ENCODE measurements at places on chromosomes 1 and 21. TPM values are rescaled to one million over a fixed set of nuclear protein-coding genes. Genes with fewer than 3 reads are reported as not detected.
A peak's percentile ranks its signal among the peaks of the same experiment; 100 is the strongest.

Gene HSD17B7
- 24.6 TPM for total RNA-seq

Gene RPAP2
- total RNA-seq: 16.3 TPM

GRCh38 chr1:15384301-15384901, 25.3 kb upstream of the EFHD2 start:
- H3K4me1 ChIP-seq: no peaks in the 10 kb centered on the region
- H3K4me3 ChIP-seq: no peak overlapping the region
- H3K36me3 ChIP-seq: no peaks in the 10 kb centered on the region
- H3K27ac ChIP-seq: no peak overlapping the region
- H3K27me3 ChIP-seq: no peaks in the 10 kb centered on the region

DNA sequence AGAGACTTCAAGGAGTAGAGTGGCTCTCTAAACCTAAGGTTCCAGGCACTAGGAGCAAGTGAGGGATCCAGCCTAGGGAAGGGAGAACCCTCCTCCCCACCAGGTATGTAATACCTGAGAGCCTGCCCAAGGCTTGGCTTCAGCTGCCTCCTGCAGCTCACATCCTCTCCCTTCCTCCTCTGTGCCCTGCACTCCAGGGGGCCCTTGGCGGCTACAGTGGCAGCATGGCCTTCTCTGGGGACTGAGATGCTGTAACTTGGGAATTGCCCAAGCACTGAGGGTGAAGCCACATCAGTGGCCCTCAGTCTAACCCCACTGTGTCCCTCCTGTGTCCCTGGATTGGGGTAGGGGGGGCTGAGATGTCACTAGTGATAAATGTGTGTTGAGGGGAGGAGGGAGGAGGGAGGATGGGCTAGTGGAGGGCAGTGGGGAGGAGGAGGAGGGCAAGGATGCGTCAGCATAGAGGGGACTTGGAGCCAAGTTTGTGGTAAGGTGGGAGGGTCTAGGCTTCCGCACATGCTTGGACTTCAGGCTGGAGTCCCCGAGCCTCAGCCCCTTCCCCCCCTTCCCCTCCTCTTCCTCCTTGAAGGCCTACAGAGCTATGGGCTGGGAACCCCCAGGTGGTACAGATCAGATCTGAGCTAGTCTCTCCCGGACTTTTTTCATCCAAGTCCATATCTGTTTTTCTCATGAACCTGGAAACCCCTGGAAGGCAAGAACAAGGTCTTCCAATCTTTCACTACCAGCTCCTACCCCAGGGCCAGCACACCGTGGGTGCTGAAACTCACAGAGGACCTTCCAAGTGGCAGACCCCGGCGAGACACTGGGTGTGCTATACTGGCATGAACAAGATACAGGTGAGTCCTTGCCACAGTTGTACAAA, 17.5 kb downstream of the COL9A2 start:
- H3K27ac ChIP-seq: no peak overlapping the region
- H3K27me3 ChIP-seq: no peaks in the 10 kb centered on the region
- H3K4me1 ChIP-seq: no peaks in the 10 kb centered on the region
- no peaks in the 10 kb centered on the region for H3K36me3 ChIP-seq
- H3K4me3 ChIP-seq: no peak overlapping the region

- DNase-seq: no peak
- H3K4me3 ChIP-seq: no peak overlapping the region
- no peak overlapping the region for H3K27ac ChIP-seq
- no peaks in the 10 kb centered on the region for H3K4me1 ChIP-seq
Observed at GRCh38 chr1:210920716-210921694, 212.9 kb downstream of the KCNH1 start.

DNA sequence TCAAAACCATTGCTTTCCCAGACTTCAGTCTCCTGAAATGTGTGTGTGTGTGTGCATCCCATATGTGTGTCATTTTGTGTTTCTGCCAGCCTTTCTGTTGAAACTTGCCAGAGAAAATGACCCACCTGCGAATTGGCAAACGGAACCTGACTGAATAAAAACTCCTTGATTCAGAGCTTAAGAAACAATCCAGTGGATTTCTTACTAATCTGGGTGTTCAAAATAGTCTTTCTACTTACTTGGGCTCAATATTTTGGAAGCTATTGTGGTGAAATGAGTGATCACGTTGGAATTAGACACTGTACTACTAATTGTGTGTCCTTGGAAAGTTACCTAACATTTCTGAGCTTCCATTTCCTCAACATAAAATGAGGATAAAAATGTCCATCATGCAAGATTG, 138.9 kb upstream of the ERG start:
- no peak for DNase-seq
- no peaks in the 10 kb centered on the region for H3K4me1 ChIP-seq
- no peak overlapping the region for H3K4me3 ChIP-seq
- H3K36me3 ChIP-seq: no peaks in the 10 kb centered on the region

- no peak overlapping the region for H3K27ac ChIP-seq
- DNase-seq: no peak
- H3K4me1 ChIP-seq: no peaks in the 10 kb centered on the region
- H3K36me3 ChIP-seq: no peaks in the 10 kb centered on the region
Observed at GRCh38 chr1:115969509-115969908, 6.8 kb upstream of the SLC22A15 start.

GRCh38 chr1:36595921-36596320, 113.2 kb upstream of the CSF3R start:
- peaks cover 17% of the 10 kb centered on the region for H3K27me3 ChIP-seq
- no peak overlapping the region for H3K4me3 ChIP-seq
- no peaks in the 10 kb centered on the region for H3K4me1 ChIP-seq

GRCh38 chr1:63774617-63775417, 1.0 kb downstream of the ROR1 start:
- peak overlapping the region; percentile 78 for H3K27ac ChIP-seq
- H3K4me3 ChIP-seq: peak overlapping the region; percentile 88
- H3K4me1 ChIP-seq: peaks cover 58% of the 10 kb centered on the region

- H3K4me3 ChIP-seq: no peak overlapping the region
- no peaks in the 10 kb centered on the region for H3K27me3 ChIP-seq
- no peaks in the 10 kb centered on the region for H3K36me3 ChIP-seq
- H3K4me1 ChIP-seq: no peaks in the 10 kb centered on the region
- no peak overlapping the region for H3K27ac ChIP-seq
Observed at GRCh38 chr1:30728832-30729638, 5.7 kb upstream of the MATN1 start.

Gene FAM163A
- total RNA-seq: not detected

DNA sequence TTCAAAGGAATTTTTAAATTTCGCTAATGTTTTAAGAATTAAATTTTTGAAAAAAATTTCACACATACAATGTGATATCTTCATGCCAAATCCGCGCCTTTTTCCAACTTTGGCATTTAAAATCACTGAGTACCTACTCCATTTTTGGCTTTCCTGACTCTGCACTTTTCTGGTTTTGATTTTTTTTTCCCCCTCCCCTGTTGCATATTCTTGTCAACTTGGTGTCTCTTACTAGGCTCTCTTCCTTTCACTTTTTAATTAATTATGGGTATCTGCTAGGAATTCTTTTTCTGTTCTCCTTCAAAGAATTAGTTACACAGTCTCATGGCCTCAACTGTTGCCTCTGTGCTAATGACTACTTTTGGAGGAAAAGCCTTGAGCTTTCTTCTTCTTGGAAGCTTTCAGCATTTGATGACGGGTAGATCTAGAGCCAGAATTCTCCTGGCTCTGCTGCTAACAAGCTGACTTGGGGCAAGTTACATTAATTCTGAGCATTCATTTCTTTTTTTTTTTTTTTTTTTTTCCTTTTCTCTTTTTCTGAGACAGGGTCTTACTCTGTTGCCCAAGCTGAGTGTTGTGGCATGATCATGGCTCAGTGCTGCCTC, 1.8 kb downstream of the AGL start:
- no peaks in the 10 kb centered on the region for H3K27me3 ChIP-seq
- H3K4me3 ChIP-seq: no peak overlapping the region
- no peak overlapping the region for H3K27ac ChIP-seq
- H3K36me3 ChIP-seq: peaks cover 4% of the 10 kb centered on the region
- DNase-seq: no peak

GRCh38 chr1:201266774-201267173, 16.5 kb upstream of the PKP1 start:
- peaks cover 4% of the 10 kb centered on the region for H3K27me3 ChIP-seq
- no peak overlapping the region for H3K4me3 ChIP-seq
- H3K27ac ChIP-seq: no peak overlapping the region
- H3K4me1 ChIP-seq: no peaks in the 10 kb centered on the region
- no peaks in the 10 kb centered on the region for H3K36me3 ChIP-seq

DNA sequence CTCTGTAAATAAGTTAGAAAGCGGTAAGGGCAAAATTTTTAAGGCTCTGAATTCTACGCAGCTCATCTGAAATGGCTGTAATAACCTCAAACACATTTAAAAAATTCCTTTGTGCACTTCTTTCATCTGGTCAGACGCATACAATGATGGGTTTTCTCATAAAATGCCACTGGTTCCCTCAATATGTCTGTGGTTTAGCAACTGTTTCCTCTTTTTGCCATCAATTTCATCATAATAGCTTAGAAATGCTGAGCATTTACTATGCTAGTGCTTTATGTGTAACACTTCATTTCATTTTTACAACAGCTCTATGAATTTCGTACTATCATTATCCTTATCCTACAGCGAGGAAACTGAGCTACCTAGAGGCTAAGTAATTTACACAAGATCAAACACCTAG, 35.3 kb upstream of the DMRTA2 start:
- H3K4me3 ChIP-seq: no peak overlapping the region
- no peaks in the 10 kb centered on the region for H3K27me3 ChIP-seq
- no peak for DNase-seq
- no peaks in the 10 kb centered on the region for H3K36me3 ChIP-seq

DNA sequence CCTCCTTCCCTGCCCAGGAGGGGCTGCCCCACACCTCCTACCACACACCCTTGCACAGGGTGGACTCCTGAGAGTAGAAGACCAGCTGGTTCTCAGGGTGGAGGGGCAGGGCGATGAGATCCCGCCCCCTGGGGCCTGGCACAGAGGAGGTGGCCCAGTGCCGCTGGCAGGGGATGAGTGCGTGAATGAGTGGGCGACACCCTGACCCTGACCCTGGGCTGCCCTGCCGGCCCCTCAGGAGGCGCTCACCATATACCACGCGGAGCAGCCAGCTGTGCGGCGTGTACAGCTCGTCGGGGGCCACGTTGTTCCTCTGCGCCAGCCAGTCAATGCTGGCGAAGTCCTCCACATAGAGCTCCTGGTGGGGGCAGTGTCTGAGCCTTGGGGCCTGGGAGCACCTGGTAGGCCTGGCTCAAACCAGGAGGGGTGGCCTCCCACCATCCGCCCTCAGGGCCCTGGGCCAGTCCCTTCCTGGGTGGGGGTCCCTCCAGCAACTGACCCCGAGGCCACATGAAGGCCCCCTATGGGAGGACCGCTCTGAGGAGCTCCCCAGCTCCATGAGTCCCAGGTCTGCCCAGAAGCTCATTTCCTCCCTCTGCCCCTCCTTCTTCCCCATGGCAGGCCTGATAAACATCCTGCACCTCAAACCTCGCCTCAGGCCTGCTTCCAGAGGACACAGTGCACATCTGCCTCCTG, 13.0 kb downstream of the LSS start:
- H3K4me3 ChIP-seq: no peak overlapping the region
- no peaks in the 10 kb centered on the region for H3K27me3 ChIP-seq
- H3K36me3 ChIP-seq: no peaks in the 10 kb centered on the region

Gene NUP210L
- total RNA-seq: 0.05 TPM

- no peaks in the 10 kb centered on the region for H3K27me3 ChIP-seq
- DNase-seq: no peak
- H3K36me3 ChIP-seq: no peaks in the 10 kb centered on the region
- no peak within 1 kb of the TSS for H3K4me3 ChIP-seq
- H3K4me1 ChIP-seq: peaks cover 4% of the 10 kb centered on the region
- no peak within 1 kb of the TSS for H3K27ac ChIP-seq
Observed at GRCh38 chr1:111503585-111504060, at the start of the genes ADORA3 and TMIGD3. Gene ADORA3 (minus strand): TSS chr1:111503633. CDS start chr1:111503354, 279 bp downstream. Gene TMIGD3 (minus strand): TSS chr1:111503633. CDS start chr1:111503354, 279 bp downstream.

DNA sequence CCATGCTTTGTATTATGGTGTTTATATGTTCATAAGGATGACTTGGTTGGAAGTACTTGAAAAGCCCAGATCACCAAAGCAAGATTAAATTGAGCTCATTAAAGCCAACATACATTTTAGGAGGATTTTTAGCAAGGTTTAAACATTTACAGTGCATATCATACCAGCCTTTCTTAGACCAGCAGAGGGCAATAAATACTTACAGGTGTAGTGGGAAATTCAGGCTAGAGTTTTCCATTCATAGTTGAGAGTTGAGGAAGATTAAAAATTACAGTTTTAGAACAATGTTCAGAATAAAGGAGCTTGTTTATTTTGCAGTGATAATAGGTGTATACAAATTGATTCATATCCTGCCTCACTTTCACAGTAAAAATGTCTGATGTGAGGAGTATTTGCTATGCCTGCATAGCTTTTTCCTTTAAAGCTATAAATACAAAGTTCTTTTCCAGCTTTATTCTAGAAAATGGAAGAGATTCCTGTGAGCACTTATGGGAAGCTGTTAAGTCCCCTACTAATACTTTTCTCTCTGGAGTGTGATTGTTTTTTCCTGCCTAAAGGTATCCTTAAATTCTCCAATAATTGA, 35.3 kb downstream of the DTL start:
- H3K27ac ChIP-seq: no peak overlapping the region
- DNase-seq: no peak
- H3K36me3 ChIP-seq: peaks cover 23% of the 10 kb centered on the region
- H3K27me3 ChIP-seq: no peaks in the 10 kb centered on the region

DNA sequence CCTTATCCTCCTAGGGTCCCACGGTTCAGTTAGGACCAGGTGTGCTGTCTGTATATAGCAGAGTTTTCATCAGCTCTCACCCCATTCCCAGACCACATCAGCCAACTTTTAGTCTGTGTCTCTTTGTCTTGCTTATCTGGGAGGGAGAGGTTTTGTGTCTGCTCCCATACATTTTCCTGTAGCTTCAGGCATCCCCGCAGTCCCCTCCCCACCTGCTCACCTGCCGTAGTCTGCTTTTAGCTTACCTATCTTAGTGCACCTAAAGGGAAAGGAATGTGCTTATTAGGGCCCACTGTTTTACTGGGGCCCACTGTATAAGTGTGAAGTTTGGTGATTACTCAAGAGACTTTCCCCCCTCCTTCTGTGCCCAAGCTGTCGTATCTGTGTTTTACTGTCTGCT, 225.1 kb downstream of the PLA2G4A start:
- H3K4me1 ChIP-seq: no peaks in the 10 kb centered on the region
- DNase-seq: no peak
- no peak overlapping the region for H3K4me3 ChIP-seq
- no peaks in the 10 kb centered on the region for H3K27me3 ChIP-seq
- H3K27ac ChIP-seq: no peak overlapping the region
- H3K36me3 ChIP-seq: no peaks in the 10 kb centered on the region

GRCh38 chr1:206495011-206495461, 12.3 kb upstream of the RASSF5 start:
- H3K36me3 ChIP-seq: no peaks in the 10 kb centered on the region
- H3K4me3 ChIP-seq: no peak overlapping the region
- no peak overlapping the region for H3K27ac ChIP-seq
- H3K27me3 ChIP-seq: no peaks in the 10 kb centered on the region
